ENCODE measurements at places on chromosomes 4 and X.

DNA sequence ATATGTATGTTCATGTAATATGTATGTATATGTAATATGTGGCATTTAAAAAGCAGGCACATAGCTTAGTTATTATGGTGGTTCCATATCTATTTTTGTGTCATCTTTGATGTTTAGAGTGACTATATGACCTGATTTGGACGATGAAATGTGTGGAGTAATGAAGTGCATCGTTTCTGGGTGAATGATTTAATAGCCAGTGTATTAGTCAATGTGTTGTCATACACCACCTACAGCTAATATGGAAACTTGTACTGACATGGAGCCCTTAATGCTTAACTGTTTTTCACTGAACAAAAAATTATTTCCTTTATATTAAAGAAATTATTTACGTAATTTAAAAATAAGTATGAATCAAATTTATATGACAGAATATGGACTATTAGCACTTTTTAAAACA lies 292.3 kb upstream of the FSTL5 start:
- DNase-seq: no peak

DNA sequence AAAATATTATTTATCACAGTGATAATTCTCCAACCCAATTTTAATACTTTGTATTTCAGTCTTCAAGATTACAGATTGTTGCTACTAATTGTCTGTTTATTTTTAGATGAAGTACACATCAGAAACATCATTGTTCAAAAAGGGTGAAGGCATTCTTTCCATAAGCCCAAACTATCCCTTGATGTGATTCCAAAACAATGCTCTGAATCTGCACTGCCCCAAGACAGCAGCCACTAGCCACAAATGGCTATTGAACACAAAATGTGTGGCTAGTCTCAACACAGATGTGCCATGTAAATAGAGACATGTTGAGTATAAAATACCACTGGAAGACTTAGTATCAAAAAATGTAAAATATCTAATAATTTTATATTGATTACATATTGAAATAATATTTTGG lies 150.7 kb upstream of the MAB21L2 start:
- no peak for DNase-seq

DNA sequence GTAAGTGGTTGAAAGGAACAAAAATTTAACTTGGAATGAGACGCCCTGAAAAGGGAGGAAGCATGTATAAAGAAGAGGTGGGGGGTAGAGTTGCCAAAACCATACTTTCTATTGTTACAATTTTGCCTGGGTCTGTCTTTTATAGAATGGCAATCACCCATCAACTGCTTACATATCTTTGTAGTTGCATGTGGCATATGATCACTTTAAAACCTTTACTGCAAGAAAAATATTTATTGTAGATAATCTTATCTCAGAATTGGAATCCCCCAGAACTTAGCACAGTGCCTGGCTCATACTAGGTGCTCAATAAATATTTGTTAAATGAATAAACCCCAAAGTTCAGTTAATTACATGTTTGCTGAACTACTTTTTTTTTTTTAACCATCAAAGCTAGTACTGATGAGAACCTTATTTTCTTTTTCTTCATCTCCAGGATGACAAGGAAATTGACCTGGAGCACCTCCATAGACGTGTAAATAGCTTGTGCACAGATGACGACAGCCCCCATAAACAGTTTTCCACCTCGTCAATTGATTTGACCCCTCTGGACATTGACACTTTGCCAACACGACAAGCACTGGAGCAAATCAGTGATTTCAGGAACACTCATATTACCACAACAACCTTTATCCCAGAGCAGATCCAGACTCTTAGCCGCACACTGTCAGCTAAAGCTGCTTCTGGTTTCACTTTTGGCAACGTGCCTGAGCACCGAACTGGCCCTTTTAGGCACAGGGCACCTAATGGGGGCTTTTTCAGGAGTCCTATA lies 56.7 kb upstream of the ATOH1 start:
- DNase-seq: no peak

- no peak for DNase-seq
Measured at GRCh38 chrX:4484266-4484665, 770.8 kb upstream of the PRKX start.

GRCh38 chrX:103624111-103624510 lies 4.7 kb upstream of the TCEAL1 start:
- DNase-seq: no peak

GRCh38 chr4:157204634-157205244 lies 15.8 kb upstream of the GRIA2 start:
- DNase-seq: no peak

- DNase-seq: no peak
Measured at GRCh38 chr4:13539047-13539618, 5.2 kb downstream of the NKX3-2 start.

Data from stimulated activated CD8-positive, alpha-beta memory T cell treated with anti-CD3 and anti-CD28 coated beads, Interleukin-7, amount 100 ng/mL, for 24 hours (primary cell).